ENCODE measurements at places on chromosomes 4 and X.

GRCh38 chr4:108943976-108944591, 181.2 kb upstream of the ETNPPL start:
- no peak for DNase-seq

DNA sequence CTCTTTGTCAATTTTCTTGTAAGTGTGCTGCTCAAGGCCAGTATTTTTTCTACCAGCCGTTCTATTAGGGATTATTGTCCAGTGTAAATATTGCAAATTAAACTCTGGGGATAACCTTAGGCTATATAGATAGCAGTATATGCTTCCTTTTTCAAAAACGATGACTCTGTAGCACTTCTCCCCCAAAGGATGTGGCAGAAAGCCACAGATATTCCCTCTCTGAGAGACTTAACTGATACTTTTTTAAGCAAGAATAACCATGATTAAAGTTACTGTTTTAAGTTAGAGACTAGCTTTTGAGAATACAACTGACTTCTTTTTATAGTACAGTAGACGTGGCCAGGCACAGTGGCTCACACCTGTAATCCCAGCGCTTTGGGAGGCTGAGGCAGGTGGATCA, 130.0 kb downstream of the FHIP1A start:
- DNase-seq: no peak

DNA sequence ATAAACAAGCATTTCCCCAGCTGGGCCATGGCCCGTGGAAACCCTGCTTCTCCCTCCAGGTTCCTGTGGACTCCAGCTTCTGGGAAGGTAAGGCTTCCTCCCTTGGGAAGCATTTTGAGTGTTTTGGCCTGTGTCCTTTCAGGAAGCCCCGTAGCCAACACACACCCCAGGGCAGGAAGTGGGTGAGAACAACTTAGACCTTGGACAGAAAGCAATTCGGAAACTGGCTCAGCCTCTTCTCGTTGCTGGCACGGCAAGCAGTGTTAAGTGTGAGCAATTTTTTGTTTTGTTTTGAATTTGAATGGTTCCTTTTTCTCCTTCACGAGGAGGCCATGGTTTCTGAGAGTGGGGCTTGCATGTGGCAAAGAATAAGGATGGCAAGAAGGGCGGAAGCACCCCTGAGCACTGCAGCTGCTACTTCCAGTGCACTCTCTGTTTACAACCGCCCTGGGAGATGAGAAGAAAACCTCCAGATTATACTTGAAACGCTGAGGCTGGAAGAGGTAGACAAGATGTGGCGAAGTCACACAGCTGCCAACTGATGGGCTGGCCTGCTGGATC, 14.1 kb upstream of the CYTL1 start:
- DNase-seq: no peak

GRCh38 chr4:71872767-71873415, 89.0 kb upstream of the GC start:
- no peak for DNase-seq

DNA sequence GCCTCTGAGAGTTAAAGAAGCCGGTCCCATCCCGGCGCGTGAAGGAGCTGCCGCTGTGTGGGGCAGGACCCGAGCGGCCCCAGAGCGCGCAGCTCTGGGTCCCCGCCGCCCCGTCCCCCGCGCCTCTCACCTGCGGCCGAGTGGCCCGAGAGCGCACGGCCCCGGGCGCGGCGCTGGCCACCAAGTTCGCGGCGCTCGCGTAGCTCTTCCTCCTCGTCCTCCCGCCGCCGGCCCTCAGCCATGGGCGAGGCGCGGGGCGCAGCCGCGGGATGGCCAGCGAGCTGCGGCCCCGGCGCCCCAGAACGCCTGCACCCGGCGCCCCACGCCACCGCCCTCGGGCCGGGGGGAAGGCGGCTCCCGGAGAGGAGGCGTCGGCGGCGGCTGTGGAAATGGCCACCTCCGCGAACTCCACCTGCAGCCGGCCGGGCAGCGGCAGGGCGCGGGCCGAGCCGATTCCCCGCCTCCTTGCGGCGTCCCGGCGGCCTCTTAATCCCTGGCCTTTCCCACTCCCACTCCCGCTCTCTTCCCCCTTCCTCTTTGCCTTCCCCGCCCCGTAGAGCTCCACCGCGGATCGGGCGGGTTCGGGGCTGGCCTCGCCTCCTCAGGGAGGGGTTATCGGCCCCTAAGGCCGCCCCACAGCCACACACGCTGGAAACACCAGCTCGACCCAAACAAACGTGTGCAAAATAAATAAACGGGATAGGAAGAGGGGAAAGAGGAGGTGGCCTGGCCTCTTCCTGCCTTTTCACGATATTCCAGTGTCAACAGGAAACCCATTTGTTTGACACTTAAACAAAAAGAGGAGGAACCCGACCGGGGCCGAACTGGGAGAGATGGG, at the start of gene SH3D19:
SH3D19 (minus strand) TSS at position 495 of the 838 bp plus-strand sequence; CDS start at position 242, 253 bp downstream.
- DNase-seq: peak; percentile 88

GRCh38 chr4:151882072-151882803, 121.4 kb upstream of the GATB start:
- DNase-seq: no peak

Data from SK-N-SH (cell line).